ENCODE measurements at places on chromosomes 7 and 10.

GRCh38 chr7:139999516-139999915 lies 63.2 kb downstream of the PARP12 start:
- no peak for DNase-seq

DNA sequence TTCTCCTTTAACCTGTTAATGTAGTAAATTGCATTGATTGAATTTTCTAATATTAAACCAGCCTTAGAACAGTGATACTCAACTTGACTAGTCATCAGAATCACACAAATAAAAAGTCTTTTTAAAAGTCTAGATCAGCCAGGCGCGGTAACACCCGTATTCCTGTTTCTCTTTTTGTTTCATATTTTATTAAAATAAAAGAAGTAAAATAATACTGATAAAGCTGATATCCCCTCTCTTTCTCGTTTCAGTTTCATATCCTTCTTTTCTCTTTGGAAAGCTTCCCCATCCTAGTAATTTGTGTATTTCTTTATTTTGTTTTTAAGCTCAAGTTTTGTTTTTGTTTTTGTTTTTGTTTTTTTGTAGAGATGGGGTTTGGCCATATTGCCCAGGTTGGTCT lies 9.3 kb downstream of the SMO start:
- no peak for DNase-seq

GRCh38 chr7:51376420-51377092 lies 59.9 kb upstream of the COBL start:
- no peak for DNase-seq

DNA sequence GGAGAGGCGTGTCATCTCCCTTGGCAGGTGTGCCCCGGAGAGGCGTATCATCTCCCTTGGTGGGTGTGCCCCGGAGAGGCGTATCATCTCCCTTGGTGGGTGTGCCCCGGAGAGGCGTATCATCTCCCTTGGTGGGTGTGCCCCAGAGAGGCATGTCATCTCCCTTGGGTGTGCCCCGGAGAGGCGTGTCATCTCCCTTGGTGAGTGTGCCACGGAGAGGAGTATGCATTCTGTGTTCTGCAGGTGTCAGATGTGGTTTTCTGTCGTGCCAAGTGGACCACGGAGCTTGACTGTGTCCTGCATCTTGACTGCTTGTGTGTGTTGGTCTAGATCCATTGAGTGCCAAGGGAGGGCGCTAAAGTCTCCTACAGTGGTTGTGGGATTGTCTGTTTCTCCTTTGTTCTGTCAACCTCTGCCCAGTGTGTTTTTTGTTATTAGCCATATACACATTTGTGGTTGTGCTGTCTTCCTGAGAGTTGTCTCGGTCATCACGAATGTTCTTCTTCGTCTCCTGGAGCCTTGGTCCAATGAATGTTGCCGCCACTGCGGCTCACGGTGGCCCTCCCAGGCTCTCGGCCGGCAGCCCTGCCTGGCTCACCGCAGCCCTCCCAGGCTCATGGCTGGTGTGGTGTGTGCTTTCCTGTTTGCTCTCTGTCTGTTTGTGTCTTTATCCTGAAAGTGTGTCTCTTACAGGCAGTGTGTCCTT lies 96.8 kb downstream of the INPP5A start:
- DNase-seq: no peak

- no peak for DNase-seq
Measured at GRCh38 chr7:158043551-158044481, 543.8 kb downstream of the PTPRN2 start.

GRCh38 chr10:119337796-119338432 lies 130.5 kb downstream of the GRK5 start:
- no peak for DNase-seq

- no peak for DNase-seq
Measured at GRCh38 chr7:158702944-158703343, 1.7 kb downstream of the NCAPG2 start.

- DNase-seq: no peak
Measured at GRCh38 chr7:137480824-137481365, 137.4 kb upstream of the PTN start.

DNA sequence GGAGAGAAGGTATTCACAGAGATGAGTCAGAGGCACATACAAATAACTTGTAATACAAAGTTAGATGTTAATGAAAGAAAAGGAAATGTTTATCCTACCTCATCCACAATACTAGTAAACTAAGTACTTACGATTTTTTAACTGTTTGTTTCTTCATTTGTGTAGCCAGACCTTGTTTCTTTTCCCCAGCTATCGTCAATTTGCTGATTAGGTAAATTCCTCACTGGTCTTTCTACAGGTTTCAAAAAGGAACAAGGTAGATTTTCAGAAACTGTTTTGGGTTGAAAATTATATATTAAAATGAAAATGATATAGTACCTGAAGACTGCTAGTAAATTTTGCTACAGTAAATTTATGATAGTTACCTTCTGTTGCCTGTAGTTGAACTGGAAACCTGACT lies 56.6 kb downstream of the PON1 start:
- DNase-seq: no peak

DNA sequence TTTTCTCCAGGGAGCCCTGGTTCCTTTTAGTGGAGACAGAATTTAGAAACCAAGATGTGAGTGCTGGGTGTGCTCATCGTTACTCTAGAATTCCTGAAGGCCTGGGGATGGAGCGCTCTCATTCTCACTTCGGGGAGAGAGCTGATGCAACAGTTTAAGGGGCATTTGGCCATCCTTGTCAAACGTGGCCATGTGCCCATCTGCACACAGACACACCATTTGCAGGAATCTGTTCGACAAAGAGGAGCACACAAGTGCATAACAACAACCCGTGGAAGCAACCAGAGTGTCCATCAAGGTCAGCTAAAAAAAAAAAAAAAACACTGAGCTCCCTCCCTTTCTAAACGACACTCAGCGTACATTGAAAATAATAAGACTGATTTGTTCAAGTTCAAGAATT lies 23.0 kb upstream of the RET start:
- DNase-seq: no peak

- no peak for DNase-seq
Measured at GRCh38 chr10:112653215-112653614, 206.2 kb downstream of the VTI1A start.

DNA sequence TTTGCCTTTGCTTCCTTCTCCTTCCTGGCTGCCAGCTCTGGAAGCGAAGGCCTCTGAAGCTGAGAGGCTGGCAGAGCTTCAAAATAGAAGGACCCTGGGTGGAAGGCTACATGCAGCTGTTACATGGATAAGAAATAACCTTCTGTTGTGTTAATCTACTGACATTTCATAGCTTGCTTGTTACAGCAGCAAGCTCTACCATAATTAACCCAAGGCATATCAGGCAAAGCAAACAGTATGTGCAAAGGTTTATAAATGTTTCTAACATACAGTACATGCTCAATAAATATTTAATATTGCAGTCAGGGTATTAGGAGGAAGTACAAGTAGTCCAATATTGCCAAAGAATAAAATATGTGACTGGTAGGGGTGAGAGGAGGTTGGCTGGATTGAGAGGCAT lies 55.6 kb upstream of the MKLN1 start:
- no peak for DNase-seq

DNA sequence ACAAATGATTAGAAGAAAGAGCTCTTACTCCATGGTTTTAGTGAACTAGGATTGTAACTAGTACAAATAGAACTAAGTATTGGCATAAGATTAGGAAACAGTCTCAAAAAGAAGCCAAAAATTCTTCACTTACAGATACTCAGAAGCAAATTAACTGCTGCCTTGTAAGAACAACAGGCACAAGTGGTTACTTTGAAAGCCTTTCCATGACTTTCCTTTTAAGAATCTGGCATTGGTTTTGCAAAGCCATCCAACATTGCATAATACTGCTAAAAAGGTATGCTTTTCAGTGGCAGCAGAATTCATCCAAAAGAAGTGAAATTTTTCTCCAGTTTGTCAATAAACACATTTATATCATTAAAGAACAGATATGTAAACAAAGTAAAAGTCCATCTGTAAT lies 126.8 kb upstream of the ODAD2 start:
- DNase-seq: no peak

GRCh38 chr7:157425761-157426160 lies 89.0 kb downstream of the DNAJB6 start:
- DNase-seq: no peak

DNA sequence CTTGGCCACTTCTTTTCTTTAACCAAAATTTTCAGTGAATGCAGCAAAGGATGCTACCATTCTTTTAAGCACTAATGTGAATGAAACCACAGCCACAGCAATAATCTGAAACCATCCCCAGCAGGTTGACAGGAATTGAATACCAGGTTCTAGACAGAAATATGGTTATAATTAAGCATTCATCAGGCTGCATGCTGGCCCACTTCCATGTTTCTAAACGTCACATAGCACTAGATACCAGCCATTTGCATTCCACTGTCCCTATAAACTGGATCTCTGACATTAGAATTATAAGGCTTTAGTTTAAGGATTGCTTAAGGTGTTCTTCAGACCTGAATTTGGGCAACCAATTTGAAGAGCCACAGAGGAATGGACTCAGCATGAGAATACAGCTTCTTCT lies 340.8 kb upstream of the KLF6 start:
- DNase-seq: no peak

DNA sequence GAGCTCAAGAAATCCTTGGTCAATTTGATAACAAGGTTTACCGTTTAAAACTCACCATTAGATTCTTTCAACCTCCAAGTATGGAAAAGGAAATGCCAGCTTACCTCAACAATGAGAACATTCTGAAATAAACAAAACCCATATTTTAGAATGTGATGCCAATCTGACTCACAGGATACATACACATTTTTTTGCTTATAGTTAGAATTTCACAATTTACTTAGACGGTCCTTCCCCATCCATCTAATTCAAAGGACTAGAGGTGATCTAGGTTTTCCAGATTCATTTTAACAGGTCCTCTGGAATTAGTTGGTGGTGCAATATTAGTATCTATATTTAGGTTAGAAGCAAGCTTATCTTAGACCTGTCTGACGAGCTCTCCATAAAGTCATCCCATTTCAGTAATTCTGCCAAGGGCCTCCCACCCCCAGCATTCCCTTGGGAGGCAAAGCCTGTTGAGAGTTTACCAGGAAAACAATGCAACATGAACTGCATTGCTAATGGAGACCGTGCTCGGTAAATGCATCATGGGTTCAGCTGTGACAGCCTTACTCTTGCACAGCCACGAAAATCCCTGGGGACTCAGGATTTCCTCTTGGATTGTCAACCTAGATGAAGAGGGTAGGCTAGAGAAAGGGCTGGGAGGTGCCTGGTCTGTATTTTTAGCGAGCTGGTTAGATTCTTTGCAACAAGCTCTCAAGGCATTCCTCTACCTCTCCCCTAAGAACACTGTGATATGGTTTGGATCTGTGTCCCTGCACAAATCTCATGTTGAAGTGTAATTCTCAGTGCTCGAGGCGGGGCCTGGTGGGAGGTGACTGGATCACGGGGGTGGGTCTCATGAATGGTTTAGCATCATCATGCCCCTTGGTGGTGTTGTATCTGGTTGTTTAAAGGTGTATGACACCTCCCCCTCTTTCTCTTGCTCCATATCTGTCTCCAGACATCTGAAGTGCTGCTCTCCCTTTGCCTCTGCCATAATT lies 93.8 kb downstream of the PRTFDC1 start:
- DNase-seq: no peak

DNA sequence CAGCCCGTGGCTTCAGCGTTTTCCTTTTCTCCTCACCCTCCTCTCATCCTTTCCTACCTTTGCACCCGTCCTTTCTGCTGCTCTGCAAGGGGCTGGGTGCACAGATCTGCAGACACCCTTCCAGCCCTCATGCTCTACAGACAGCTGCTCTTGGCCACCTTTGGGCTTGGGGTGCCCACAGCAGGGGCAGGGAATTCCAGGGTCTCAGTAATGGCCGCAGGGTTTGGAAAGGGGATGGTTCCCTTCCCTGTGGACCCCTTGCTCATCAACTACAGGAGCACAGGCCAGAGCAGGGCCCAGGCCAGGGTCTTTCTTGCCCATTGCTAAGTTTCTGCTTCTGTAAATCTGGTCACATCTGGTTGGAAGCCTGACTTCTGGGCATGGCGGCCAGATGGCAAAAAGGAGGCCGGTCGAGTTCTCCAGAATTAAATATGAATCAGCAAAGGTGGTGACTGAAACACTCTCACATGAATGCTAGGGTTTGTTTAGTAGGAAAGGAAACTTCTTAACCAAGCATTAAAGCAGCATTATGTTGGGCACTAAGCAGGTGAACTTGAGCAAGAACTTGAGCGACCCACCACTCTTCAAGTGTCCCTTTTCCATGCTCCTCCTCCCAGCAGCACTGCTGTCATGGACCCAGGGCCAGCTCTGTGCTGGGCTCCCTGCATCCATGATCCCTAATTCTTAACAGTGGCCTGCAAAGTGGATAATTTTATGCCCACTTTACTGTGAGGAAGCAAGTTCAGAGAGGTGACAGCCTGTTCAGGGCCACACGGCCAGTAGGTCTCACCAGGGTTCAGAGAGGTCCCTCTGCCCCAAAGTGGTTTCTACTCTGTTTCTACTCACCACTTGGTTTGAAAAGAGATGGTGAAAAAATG lies 1.5 kb downstream of the ECHDC3 start:
- DNase-seq: no peak

GRCh38 chr7:73971704-73972341 lies 56.1 kb upstream of the ELN start:
- DNase-seq: no peak

DNA sequence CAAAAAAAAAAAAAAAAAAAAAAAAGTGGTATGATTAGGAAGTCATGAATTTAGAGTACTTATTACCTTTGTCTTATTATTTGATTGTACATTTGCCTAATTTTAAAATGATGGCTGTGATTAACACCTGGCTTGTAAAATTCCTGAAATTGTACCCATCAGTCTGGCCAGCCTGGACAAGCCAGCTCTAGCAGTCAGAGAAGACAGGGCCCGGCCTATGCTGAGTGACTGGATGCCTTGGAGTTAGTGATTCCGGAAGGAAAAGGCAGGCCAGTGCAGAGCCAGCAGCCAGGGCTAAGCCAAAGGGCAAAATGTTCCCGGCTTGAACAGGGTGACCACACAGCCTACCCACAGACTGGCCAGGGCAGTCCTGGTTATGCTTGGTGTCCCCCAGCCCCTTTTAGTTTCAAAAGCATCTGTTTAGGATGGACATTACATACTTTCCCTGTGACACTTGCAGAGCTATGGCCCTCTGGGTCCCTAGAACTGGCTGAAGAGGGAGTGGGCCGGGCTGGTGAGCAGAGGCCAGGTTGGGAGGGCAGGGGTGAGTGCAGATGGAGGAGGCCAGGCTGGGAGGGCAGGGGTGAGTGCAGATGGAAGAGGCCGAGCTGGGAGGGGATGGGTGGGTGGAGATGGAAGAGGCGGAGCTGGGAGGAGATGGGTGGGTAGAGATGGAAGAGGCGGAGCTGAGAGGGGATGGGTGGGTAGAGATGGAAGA lies 61.7 kb downstream of the PROSER2 start:
- no peak for DNase-seq

All from activated B cell treated with CpG ODN at 0.5 μM for 24 hours (primary cell).